RWPE1 (cell line): ENCODE measurements at places on chromosomes 4 and X.
A peak's percentile ranks its signal among the peaks of the same experiment; 100 is the strongest.

- no peak for DNase-seq
Observed at GRCh38 chr4:15964159-15964558, 1.2 kb upstream of the FGFBP2 start.

- DNase-seq: peak; percentile 36
Observed at GRCh38 chr4:37827030-37827685, 672 bp downstream of the PGM2 start.

DNA sequence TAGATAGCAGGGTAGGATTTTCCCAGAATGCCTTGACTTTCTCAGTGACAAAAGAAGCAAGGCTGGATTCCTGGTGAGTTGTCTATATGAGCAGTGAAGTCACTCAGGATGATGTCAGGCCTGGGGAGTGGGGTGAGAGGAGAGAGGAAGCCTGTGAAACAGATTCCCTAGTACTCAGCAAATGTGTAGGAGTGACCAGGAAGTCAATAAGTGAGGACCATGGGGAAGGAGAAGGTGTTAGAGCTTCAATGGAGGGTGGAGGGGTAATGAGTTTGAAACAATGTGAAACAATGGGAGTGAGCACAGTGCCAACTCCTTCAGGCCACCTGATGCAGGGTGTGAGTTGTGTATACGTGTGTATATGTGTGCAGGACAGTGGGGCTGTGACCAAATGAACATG lies 2.4 kb upstream of the SLC9A6 start:
- DNase-seq: no peak

GRCh38 chr4:110869862-110870572 lies 247.1 kb upstream of the PITX2 start:
- no peak for DNase-seq

- no peak for DNase-seq
Observed at GRCh38 chr4:142318280-142318679, 527.8 kb downstream of the INPP4B start.

GRCh38 chr4:36165631-36166005 lies 78.7 kb downstream of the ARAP2 start:
- no peak for DNase-seq

- no peak for DNase-seq
Observed at GRCh38 chr4:13892739-13893105, 265.2 kb upstream of the BOD1L1 start.

GRCh38 chr4:151553874-151554273 lies 144.9 kb downstream of the FHIP1A start:
- no peak for DNase-seq

GRCh38 chrX:57905141-57905540 lies 5.1 kb downstream of the ZXDA start:
- no peak for DNase-seq

DNA sequence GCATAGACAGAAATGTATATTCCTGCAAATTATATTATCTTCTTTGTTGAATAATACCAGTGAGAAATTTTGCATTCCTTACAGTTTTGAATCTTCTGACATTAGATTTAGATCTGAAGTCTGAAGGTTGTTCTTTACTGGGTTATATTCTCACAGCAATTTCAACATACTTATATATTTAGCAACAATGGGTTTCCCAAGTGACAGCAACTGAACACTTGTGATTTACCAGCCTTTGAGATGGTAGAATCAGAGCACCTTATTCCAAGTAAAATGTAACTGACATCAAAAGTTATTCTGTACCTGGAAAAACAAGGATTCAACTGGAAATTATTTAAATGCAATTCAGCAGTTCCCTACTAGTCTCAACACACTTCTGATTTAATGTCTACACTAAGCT lies 66.0 kb downstream of the RELL1 start:
- no peak for DNase-seq

- DNase-seq: no peak
Observed at GRCh38 chrX:34632384-34632783, 24.7 kb downstream of the TMEM47 start.

GRCh38 chr4:23822181-23822580 lies 67.7 kb downstream of the PPARGC1A start:
- DNase-seq: peak; percentile 10

GRCh38 chr4:46648088-46648744 lies 258.3 kb upstream of the GABRA2 start:
- DNase-seq: peak; percentile 5

GRCh38 chr4:102640669-102641068 lies 120.1 kb downstream of the MANBA start:
- DNase-seq: no peak

- DNase-seq: peak; percentile 60
Observed at GRCh38 chr4:85005865-85006377, 39.4 kb upstream of the WDFY3 start.

- peak; percentile 24 for DNase-seq
Observed at GRCh38 chr4:147617841-147618691, 869 bp downstream of the TMEM184C start.

DNA sequence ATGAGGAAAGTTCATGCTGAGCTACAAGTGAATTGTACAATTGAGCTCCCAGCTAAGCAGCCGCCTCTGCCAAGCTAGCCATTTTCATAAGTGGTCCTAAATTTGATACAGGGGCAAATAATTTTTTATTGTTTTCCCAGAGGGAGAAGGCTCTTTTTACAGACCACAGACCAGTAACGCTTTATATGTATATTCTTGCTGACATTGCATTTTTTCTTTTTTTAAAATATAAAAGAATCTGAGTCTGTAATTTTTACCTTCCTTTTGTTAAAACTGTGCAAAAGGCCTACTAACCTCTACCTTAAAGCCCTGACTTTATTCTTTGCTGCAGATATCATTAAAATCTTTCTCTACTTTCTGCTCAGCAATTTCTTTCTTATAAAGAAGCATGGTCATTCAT lies 501.2 kb upstream of the INTU start:
- DNase-seq: no peak

- peak; percentile 32 for DNase-seq
Observed at GRCh38 chr4:74311696-74312313, 3.5 kb downstream of the EPGN start.

- no peak for DNase-seq
Observed at GRCh38 chr4:175459571-175459970, 352.5 kb downstream of the GPM6A start.

DNA sequence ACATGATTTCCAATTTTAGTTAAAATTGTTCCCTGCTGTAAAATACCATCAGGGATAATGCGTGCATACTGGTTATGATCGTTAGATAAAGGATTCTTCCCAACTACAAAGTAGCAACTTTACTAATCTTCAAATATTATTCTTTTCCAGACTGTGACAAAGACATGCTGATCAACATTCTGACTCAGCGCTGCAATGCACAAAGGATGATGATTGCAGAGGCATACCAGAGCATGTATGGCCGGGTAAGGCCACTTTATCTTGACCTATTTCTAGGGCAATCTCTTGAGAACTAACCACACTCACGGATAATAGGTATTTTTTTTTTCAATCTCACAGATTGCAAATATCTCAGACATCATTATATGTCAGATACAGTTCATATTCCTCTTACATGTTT lies 47.0 kb downstream of the ANXA10 start:
- DNase-seq: peak; percentile 20

- DNase-seq: peak; percentile 14
Observed at GRCh38 chr4:139704915-139705485, 39.4 kb downstream of the MGST2 start.

DNA sequence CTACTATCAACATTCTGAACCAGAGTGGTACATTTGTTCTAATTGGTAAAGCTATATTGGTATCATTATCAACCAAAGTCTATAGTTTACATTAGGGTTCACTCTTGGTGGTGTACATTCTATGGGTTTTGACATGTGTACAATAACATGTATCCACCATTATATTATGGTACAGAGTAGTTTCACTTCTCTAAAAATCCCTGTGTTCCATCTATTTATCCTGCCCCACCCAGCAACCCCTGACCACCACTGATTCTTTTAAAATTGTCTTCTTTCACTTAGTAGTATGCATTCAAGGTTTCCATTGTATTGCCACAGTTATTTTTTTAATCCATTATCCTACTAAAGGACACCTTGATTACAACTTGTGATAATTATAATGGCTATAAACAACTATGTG lies 15.3 kb upstream of the TMPRSS11D start:
- DNase-seq: no peak

DNA sequence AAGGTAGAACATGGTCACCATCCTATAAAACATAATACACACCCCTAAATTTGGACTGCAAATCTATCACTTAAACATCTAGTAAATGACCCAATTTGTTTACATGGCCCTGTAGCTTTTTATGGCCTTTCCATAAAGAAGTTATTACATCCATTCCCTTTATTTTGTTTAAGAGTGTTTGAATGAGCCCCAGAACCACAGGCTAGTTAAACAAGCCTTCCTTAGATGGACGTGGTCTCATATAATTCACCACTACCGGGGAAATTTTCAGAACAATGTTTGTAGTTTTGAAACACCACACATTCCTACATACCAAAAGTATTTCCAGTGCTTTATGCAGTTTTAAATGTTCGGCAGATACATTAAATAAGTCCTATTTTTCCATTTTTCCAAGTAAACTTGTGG lies 12.3 kb downstream of the PDGFC start:
- DNase-seq: no peak

GRCh38 chr4:38757945-38758600 lies 24.7 kb downstream of the TLR10 start:
- DNase-seq: no peak

DNA sequence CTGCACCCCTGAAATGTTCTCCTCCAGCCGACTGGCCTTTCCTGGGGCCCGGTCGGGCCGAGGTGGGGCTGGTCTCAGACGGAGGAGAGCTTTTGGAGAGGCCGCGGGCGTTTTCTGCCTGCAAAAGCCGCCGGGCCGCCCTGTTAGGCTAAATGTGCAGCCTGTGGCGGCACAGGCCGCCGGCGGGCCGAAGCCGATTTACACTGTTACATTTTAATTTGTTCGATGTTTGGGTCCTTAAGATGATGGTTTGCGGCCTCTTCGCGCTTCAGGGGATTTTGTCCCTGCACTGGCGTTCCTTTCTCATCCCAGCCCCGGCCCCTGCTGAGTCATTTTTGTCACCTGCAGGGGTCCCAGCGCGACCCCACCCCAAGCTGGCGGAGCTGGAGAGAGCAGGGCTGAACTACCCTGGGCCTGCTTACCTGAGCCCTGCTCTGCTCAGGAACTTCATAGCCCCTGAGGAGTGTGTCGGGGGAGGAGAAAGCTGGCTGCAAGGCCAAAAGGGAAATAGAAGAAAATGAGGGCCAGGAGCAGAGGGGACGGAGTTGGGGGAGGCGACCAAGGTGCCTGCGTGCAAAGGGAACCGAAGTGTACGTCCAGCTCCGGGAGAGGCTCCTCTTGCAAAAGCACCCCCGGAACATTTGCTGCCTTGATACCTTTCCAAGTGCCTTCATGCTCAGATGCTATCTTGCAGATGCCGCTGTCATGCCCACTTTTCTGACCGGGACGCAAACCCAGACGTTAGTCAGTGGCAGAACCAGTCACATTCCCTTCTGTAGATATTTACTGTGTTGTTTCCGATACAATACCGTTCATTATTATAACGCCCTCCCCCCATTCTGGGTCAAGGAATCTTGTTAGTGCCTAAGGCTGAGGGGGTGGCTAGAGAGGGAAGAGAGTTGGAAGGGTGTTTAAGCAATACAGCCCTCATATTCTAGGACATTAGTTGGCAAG lies 977 bp upstream of the RBBP7 start:
- no peak for DNase-seq

DNA sequence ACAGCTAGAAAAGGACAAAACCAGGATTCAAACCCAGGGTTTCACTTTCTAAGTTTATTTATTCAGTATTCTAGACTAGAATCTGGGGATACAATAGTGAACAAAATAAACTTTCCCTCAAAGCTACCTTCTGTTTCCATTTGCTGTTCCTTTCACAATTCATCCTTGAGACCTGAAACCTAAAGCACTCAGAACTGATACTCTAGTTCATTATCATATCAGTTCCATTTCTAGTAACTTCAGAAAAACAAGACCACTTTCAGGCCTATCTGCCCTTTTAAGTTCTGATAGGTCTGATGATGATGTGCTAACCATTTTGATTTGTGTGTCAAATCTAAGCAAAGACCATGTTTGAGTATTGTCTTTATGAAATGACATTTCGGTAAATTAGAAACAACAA lies 7.8 kb upstream of the XK start:
- DNase-seq: no peak

GRCh38 chrX:151801980-151802379 lies 67.4 kb downstream of the CNGA2 start:
- no peak for DNase-seq

GRCh38 chr4:8646296-8647093 lies 53.9 kb downstream of the CPZ start:
- no peak for DNase-seq

- no peak for DNase-seq
Observed at GRCh38 chr4:86099348-86099747, 260.5 kb downstream of the MAPK10 start.

- DNase-seq: no peak
Observed at GRCh38 chr4:138804711-138805110, 210.9 kb upstream of the NOCT start.

DNA sequence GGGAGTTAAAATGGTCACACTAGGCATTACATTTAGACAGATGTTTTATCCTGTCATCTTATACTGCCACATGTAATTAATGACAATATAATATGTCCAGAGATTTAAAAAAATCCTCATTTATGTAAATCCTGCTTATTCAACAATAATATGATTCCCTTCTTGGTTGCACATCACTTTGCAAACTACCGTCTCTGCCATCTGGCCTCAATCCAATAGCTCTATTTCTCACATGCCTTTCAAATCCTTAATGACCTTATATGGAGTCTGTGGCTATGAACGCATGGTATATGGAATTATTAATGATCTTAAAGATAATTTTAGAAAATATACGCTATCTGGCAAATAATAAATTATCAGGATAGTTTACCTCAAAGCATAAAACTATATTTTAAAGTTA lies 144.5 kb downstream of the NPNT start:
- DNase-seq: no peak

DNA sequence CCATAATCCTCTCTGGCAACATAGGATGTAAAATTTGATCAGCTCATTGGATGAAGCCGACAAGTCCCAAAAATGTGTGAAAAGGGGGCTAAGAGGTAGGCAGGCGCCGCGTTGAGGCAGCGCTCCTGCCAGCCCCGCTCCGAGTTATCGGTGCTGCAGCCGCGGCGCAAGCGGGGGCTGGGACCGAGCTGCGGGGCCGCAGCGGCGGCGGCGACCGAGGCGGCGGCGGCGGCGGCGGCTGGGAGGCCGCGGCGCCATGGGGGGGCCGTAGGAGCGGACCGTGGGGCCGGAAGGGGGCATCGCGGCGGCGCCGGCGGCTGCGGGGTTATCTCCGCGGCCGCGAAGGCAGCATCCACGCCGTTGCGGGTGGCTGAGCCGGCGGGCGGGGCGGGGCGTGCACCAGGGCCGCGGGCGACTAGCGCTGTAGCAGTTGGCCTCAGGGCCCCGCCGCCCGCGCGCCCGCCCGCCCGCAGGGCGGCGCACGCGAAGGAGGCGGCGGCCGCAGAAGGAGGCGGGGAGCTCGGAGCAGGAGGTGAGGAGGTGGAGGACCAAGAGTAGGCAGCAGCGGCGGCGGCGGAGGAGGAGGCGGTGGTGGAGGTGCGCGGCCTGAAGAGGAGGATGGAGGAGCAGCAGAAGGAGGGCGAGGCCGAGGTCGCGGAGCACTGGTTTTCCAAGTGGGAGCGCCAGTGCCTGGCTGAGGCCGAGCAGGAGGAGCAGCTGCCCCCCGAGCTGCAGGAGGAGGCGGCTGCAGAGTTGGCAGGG lies 126.0 kb upstream of the CXorf66 start:
- peak; percentile 0 for DNase-seq
